NCI-H1092 treated with DMSO at 0.1 percent for 48 hours (cell line): ENCODE measurements at places on chromosomes 13 and 19.
A peak's percentile ranks its signal among the peaks of the same experiment; 100 is the strongest.

GRCh38 chr19:14031719-14032480, at the start of gene IL27RA:
Gene IL27RA (plus strand): TSS chr19:14031762. CDS start chr19:14031873, 111 bp downstream.
- DNase-seq = peak; percentile 54

DNA sequence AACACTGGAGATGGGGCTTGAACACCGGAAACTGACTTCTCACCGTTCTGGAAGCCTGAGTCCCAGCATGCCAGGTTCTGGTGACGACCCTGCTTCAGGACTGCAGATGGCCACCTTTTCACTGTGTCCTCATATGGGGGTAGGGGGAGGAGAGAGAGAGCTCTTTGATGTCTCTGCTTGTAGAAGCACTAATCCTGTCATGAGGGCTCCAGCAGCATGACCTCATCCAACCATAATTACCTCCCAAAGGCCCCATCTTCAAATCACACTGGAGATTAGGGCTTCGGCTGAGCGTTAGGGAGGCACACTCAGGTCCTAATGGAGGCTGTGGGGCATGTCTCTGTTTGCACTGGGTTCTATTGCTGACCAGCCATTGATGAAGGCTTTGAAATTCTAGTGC, 255.3 kb downstream of the TEX29 start:
- DNase-seq = no peak

DNA sequence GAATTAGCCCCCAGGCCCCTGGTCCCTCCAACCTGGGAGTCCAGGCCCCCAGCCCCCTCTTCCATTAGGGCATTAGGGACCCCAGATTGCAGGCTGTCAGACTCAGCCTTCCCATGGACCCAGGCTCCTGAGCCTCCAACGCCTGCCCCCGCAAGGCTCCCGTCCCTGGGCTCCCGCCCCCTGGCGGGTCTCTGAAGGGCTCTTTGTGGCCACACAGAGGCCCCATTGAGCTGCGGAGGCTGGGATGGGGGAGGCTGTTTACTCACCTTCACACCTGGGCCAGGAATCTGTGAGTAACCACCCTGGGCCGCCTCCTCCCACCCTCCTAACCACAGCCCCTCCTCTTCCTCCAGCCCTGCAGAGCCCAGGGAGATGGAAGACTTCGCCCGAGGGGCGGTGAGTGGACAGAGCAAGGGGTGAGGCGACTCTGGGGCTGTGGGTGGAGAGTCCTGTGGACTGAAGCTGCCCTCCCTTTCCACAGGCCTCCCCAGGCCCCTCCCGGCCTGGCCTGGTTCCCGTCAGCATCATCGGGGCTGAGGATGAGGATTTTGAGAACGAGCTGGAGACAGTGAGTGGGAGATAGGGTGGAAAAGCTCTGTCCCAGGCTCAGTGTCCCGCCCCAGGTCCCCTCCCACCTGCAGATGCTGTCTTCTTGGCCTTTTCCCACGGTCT, 4.9 kb downstream of the ARHGEF1 start:
- DNase-seq = no peak

DNA sequence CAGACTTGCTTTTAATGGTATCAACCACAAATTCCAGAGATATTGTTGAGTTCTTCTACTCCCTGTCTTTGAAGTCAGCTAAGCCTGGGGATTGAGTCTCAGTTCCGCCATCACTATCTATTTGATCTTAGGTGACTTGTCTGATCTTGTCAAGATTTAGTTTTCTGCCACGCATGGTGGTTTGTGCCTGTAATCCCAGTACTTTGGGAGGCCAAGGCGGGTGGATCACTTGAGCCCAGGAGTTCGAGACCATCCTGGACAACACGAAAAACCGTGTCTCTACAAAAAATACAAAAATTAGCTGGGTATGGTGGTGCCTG, 376.9 kb downstream of the FGF9 start:
- DNase-seq = no peak

GRCh38 chr13:30034458-30034795, 184.0 kb upstream of the UBL3 start:
- DNase-seq = no peak

- no peak for DNase-seq
These were observed 53.4 kb downstream of the LATS2 start for GRCh38 chr13:21008026-21008425.

DNA sequence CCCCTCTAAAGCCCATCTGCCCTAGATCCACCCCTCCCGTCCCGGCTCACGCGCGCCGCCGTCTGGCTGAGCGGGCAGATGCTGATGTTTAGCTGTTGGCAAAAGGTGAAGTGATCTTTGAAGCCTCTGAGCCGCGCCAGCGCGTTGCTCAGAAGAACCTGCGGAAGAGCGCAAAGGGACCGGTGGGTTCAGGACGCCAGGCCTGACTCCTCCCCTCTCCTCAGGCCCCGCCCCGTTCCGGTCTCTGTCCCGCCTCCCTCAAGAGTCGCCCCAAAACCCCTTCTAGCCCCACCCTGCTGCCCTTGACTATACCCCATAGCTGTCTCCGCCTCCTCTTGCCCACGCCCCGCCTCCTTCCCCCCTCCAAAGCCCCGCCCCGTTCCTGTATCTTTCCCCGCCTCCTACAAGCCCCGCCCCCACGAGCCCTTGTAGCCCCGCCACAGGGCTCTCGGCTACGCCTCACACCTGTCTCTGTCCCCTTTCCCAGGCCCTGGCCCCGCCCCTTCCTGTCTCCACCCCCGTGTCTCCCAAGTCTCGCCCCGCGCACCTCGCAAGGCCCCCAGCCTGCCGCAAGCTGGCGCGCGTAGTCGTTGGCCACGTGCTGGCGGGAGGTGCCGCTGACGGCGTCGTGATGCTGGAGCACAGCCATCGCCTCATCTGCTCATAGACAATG, 9.5 kb downstream of the MAN2B1 start:
- no peak for DNase-seq

DNA sequence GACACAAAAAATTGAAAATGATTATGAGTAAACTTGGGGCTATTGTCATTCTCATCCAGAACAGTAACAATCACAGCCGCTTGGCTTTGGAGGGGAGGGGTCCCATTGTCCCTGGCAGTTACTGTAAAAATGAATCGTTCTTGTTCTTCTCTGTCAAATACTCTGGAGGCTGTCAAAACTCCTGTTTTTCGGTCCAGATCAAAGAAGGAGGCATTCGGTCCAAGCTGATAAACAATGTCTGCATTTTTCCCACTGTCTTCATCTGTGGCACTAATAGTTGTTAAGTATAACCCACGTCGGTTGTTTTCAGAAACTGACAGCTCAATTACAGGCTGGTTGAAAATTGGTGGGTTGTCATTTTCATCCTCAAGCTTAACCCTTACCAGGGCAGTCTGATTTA, 3.4 kb downstream of the PCDH9 start:
- DNase-seq = no peak

GRCh38 chr19:18366021-18366435, 19.9 kb upstream of the GDF15 start:
- no peak for DNase-seq
